ENCODE measurements at places on chromosomes 2 and 18.

DNA sequence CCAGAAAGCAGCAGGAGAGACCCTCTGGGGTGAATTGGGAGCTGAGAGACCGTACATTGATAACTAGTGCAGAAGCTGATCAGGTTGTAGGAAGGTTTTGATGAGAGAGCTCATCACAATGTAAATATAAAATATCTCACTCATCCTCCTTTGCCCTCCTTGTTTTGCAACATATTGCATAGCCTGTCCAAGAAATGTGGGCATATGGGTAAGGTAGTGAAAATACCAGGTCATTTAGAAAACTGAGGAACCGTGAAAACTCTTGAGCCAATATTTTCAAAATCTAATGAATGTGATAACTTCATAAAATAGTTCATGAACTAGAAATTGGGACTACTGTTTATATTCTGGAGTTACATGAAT is 31.4 kb downstream of the C18orf54 start:
- no peak for DNase-seq

DNA sequence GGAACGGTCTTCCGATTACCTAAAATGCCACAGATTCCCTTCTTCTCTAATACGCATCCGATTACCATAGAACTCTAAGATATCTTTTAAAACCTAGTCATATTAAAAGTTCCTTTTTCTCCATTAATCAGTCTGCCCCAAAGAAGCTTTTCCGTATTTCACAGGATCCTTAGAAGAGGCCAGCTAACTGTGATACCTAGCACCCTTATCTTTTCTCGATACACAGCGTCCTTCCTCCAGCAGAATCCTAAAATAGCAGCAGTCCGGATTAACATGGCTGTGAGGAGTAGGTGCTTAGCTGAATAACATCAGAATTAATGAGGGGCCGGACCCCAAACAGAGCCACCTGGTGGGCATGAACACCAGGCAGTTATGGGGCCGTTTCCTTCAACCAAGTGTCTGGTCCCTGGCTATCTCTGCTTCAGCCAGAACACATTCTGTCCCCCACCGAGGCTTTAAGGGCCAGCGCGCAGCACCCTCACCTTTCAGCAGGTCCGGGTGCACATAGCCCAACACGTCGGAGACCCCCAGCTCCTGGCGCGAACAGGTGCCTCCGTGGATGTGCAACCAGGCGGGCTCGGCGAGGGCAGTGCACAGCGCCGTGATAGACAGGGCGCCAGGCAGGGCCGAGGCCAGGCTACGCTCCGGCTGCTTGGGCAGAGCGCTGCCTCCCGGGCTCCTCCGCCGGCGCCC is 995 bp downstream of the TMEM127 start:
- no peak for DNase-seq

DNA sequence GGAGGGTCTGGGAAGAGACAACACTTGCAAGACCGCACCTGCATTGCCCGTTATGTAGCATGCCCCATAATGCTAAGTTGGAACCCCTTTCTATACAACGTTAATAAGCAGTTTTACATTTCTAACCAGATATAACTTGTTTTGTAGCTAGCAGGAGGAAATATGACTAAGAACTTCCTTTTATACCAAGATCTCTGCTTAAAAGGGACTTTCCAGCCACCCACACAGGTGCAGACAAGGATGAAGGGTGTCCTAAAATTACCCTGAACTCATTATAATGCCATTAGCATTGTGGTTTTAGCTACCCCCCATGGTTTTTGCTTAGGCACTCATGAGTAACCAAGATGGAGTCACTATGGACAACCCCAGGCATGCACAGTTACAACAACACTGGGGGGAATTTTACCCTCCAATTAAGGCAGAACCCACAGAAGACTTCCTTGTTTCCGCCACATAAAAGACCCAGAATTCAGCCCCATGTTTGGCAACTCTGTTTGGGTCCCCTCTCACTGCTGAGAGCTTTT is 362.8 kb downstream of the CBLN2 start:
- DNase-seq = no peak

DNA sequence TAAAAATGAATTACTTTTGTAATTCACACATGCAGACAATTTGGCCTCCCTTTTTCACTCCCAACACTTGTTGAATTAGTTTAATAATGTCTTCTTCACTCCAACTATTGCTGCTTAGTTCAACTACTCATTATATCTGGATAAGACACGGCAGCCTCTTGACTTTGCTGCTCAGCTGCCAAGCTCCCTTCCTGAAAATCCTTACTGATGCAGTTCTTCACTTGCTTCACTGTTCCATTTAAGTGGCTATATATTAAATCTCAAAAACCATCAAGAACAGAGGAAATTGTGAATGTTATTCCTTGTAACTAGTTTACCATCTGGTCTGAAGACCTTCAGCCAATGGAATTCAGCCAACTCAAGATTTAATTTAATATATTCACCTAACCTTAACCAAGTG is 127.1 kb downstream of the NCOA1 start:
- no peak for DNase-seq

DNA sequence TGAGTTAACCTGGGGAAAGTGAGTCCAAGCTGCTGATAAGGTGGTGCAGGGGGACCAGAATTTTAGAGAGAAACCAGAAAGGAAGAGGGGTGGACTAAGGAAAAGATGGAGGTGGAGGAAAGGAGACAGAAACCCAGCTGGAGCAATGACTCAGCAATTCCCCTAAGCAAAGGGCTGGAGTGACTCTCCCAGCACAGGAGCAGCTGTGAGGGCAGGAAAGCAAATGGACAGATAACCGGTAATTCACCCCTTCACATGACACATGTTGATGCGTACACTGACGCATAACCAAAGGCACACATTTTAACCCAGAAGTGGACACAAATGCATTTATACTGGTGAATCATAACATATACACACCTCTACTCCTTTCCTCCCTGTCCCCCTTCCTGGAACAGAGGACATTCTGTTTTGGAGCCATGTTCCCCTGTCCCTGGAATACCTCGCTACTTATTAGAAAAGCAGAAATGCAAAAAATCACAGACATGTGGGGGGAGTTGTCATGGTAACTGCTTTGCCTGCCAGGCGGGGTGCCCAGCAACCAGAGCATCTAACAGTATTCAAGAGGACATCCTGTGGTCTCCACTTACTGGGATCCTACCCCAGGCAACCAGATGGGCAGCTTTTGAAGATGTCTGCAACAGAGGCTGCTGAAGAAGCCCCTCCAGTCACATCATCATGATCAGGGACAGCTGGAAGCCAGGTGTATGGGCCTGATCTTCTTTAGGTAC is 4.7 kb downstream of the CDK5R2 start:
- no peak for DNase-seq

- DNase-seq = no peak
These were observed 465.1 kb downstream of the LPIN1 start for GRCh38 chr2:12211326-12212175.

- DNase-seq = no peak
These were observed 776 bp downstream of the MOGS start for GRCh38 chr2:74464406-74464805.

- DNase-seq = no peak
These were observed 402.0 kb downstream of the ALK start for GRCh38 chr2:29519338-29519925.
